IPS-NIHi11 (cell line): ENCODE measurements at places on chromosomes 2 and 18.
A peak's percentile ranks its signal among the peaks of the same experiment; 100 is the strongest.

DNA sequence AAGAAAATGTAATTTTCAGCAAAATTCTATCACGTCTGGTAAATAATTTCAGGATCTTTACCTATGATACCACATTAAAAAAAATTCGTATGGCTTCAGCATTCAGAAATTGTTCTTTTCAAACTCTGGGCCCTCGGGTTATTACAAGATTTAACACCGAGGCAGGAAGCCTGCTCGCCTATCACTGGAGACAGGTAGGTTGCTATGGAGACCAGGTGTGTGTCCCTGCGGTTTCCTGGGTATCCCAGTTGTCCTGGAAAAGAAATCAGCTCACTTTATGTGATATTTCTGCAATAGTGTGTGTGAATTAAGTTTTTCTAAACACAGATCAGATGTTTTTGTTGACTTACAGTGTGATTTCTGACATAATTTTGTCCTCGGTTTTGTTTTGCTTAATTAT lies 14.2 kb downstream of the HPCAL1 start:
- DNase-seq: no peak

- no peak for DNase-seq
Observed at GRCh38 chr2:216713691-216714336, 18.5 kb upstream of the IGFBP5 start.

GRCh38 chr18:46754661-46755292 lies 2.1 kb downstream of the ST8SIA5 start:
- no peak for DNase-seq

GRCh38 chr2:95344656-95345055 lies 47.5 kb downstream of the KCNIP3 start:
- no peak for DNase-seq

- peak; percentile 48 for DNase-seq
Observed at GRCh38 chr2:159856760-159857159, 58.8 kb upstream of the CD302 start.

- DNase-seq: no peak
Observed at GRCh38 chr2:85663594-85664565, 4.1 kb downstream of the SFTPB start.

GRCh38 chr2:152716805-152717227 lies 445 bp downstream of the PRPF40A start:
- peak; percentile 10 for DNase-seq

DNA sequence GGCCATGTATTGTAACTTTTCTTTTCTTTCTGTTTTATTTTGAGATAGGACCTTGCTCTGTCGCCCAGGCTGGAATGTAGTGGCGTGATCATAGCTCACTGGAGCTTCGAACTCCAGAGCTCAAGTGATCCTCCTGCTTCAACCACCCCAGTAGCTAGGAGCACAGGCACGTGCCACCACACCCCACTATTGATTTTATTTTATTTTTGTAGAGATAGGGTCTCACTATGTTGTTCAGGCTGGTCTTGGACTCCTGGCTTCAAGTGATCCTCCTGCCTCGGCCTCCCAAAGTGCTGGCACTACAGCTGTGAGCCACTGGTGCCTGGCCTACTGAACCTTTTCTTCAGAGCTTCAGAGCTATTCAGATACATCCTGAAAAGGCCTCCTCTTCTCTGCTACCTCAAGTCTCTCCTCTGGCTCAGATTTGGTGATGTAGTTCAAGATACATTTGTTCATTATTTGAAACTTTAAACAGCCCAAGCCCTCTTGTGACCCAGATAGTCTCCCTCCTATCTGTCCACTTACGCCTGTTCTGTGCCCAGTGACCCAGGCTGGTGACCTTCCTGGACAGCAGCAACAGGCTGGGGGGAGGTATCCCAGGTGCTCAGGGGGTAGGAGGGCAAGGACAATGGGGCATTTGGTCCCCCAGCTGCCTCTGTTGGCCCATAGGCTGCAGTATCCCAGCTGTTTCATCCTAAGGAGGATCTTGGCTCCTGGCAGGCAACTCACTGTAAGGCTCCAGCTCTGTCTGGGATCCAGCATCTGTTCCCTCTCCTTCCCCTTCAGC lies 38.6 kb downstream of the LAMA3 start:
- DNase-seq: no peak

DNA sequence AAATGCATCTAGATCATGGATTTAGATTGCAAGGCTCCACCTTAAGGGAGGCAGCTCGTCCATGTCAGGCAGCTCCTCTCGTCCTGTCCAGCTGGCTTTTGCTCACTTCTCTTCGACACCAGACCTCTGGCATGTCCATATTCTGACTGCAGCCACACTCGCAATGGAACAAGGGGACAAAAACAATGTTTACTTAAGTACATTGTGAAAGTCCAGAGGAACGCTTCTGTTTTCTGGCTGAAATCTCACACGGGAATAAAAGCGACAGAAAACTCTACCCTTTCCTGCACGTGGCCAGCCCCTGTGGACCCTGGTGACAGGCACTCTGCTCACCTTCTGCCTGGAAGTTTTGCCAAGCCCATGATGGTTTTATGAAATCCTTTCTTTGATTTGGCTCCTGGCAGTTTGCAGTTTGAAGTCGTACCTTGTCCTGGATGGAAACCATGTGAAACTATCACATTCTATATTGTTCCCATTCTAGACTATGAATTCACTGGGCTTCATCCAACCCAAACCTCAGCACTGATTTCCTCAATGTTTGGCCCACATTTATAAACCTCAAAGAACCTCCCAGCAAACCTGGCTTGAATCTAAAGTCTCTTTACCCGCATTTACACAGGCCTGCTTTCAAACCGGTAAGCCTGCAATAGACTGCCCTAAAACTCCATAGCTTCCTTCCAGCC lies 134.3 kb upstream of the PIEZO2 start:
- DNase-seq: no peak

DNA sequence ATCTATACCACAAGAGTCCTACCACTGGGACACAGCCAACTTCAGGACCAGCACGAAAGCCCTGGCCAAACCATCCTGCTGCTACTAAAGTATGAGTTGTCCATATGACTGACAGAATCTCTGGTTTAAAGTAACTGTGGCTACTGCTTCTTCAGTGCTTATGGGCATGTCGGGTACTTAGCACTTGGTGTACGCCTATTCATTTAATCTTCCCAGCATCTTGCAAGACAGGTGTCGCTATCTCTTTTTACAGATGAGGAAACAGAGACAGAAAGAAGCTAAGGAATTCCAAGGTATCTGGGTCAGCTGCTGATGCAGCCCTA lies 203.4 kb upstream of the ID2 start:
- DNase-seq: no peak
